NCI-H2107 (cell line): ENCODE measurements at places on chromosomes 7 and 10.

DNA sequence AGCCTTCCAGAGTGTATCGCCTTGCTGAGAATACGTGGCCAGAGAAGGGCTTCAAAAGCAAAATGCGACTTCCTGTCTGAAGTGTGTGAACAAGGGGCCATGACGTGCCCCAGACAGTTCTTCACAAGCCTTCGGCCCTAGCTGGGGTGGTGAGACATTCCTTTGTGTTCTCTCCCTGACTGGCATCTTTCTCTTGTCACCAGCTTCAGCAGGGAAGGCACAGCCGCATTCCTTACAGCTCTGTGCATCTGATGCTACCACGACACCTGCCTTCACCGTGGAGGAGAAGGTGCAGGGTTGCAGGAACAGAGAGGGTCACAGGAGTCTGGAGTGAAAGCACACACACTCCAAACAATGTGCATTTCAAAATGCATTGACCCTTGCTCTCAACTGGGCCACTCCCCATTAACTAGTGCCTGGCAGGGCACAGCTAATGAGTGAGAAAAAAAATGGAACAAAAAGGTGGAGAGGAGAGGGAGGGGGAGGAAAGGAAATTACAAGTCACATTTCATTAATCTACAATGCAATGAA is 93.4 kb downstream of the GPR26 start:
- no peak for DNase-seq

DNA sequence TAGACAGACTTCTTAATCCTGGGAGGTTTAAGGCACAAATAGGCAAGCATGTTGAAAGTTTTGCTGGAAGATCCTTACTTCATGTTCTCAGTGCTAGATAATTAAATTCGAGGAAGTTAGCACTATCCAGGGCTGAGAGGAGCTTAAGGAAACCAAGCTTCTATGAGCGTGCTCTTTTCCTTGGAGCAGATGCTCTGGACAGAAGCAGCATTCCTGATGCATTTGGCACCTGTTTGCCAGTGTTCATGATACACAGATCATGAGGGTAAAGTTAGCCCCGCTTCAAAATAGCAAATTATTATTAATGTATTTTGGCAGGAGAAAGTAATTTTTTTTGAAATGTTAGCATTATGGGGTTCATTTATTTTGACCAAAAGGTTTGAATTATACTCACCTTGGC is 9.4 kb downstream of the HDAC9 start:
- no peak for DNase-seq

DNA sequence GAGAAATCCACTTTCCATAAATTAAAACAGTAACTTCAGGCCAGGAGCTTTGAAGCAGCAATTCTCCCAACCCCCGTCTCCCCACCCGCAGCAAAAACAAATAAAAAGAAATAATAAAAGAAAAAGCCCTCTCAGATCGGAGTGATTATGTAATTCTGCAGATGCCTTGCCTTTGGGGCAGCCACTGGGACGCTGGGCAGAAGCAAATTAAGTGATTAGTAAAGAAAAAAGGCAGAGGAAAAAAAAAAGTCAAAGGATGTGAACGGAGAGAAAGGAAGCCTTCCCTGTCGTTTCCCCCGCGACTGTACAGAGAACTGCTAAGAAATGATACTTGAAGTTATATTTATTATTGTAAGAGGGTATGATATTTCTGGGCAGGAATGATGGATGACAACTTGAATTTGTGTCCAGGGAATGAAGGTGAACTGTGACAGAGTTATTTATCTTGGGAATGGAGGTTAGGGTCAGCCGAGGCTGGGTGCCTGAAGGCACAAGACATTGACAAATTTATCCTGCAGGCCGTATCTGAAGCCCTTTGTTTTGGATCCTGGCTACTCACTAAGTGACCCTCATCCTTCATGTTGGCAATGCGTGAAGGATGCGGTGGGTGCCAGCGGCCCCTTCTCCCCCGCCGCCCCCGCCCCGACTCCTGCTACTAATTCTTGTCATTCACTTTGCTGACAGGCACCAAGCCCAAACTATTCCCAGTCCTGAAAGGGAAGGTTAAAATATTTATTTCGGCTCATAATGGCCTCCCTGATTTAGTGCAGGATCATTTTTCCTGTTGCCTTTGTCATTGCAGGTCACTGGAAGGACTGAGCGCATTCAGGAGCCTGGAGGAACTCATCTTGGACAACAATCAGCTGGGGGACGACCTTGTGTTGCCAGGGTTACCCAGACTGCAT is 604.0 kb downstream of the LRMDA start:
- DNase-seq = no peak

GRCh38 chr7:30032310-30033125 is 4.3 kb downstream of the PLEKHA8 start:
- DNase-seq = no peak

DNA sequence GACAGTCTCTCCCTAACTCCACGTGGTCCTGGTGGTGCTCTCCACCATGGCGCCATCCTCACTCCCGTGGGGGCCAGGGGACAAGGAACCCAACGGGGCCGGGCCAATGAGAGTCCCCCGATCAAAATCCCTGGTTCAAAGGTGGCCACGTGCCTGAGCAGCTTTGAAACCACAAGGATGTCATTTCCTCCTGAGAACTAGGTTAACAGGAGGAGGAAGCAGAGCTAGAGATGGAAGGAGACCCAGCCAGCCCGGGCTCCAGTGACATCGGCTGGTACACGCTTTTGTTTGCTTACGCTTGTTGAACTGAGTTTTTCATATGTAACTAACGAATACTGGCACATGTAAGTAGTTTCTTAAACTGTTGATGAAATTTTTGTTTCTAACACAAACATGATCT is 61.7 kb downstream of the PRPF18 start:
- no peak for DNase-seq
